ENCODE measurements at places on chromosomes 2 and 18.

DNA sequence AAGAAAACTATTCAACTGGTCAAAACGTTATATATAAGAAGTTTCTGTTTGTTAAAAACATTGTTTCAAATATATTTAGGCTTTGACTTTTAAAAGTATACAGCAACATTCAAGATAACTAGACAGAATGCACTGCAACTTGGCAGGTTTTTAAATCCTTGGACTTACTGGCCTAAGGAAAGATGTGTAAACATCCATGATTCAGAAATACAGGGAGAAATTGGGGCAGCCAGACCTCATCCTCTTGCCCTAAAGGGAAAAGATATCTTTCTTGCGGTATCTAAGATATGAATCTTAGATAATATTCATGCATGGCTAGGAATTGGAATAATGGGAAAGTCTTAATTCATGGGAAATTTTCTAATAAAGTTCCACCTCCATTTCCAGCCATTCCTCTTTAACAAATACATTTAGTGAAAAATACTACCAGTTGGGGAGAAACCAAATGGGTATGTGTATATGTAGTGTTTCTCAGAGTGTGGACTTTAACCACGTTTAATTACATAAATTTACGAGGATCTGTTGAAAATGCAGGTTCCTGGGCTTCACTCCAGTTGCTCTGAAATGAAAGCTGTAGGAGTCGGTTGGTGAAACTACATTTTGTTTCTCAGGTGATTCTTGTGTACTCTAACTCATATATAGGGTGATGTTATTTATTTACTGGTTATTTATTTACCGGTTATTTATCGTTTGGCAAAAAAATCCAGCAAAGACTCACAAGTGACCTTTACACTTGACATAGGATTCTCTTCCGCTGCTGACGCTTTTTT is 587 bp upstream of the TANK start:
- no peak for DNase-seq

GRCh38 chr2:109393662-109393972 is 220.1 kb downstream of the SEPTIN10 start:
- no peak for DNase-seq

- no peak for DNase-seq
Measured at GRCh38 chr2:27988306-27988705, 97.8 kb downstream of the BABAM2 start.

- DNase-seq: no peak
Measured at GRCh38 chr2:25842155-25842554, 36.1 kb downstream of the ASXL2 start.

DNA sequence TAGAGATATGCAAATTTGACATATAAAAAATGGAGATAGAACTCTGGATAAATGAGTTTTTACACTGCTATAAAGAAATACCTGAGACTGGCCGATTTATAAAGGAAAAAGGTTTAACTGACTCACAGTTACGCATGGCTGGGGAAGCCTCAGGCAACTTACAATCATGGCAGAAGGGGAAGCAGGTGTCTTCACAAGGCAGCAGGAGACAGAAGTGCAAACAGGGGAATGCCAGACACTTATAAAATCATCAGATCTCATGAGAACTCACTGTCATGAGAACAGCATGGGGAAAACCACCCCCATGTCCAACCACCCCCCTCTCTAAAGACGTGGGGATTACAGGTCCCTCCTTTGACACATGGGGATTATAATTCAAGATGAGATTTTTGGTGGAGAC is 1540.2 kb upstream of the SLC39A10 start:
- DNase-seq: no peak

DNA sequence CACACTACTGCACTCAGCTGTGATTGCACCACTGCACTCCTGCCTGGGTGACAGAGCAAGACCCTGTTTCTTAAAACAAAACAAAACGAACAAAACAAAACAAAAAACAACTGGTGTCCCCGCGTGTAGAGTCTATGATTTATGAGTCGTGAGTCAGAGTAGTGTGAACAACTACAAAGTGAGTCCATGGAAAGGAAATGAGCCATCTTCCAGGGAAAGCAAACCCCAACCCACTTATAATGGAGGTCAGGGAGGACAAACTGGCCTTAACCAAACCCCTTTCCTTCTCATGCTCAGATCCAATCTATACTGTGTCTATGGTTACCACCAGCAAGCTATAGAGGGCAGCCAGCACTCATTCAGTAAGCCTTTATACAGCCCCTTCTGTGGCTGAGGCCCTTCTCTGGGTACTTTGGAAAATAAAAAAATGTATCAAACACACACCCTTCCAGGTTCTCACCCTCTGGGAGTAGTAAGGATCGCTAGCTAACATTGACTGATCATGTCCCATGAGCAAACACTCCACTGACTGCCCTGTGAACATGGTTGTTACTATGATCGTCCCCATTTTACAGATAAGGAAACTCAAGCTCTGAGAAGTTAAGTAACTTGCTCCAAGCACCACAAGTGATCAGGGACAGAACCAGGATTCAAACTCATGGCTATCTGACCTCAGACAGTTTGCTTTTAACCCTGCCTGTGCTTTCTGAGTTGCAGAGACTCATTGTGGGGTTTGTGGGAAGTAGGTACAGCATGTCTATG is 24.7 kb upstream of the COLEC12 start:
- no peak for DNase-seq

GRCh38 chr2:20555954-20556353 is 94.9 kb downstream of the HS1BP3 start:
- DNase-seq: no peak

- DNase-seq: peak; percentile 62
Measured at GRCh38 chr2:31413862-31414550, 536 bp downstream of the XDH start.

DNA sequence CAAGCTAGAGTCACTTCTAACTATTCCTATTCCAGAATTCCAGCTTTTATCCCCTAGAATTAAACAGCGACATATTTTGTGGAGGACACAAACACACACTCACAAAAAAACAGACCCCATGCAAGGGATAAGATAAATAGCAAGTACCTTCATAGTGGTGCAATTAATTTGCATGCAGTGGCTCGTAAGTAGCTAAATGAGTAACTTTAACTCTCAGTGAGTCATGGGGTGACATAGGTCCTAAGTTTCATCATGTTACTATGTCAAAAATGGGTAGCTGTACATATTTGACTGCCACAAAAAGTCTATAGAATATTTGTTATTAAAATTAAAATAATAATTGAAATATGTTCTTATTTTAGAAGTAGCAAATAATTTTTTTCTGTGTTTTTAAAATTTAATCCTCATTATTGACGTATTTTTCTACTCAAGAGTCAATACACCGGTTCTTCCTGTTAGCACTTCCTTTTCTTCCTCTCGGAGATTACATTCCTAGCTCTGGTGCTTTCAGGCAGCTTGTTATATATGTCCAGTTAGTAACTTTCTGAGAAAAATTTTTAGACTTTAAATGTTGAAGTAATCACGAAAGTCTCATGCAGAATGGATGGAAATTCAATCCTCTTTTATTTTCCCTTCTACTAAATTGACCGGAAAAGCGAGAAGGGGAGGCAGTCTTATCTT is 247.0 kb downstream of the KCNH7 start:
- DNase-seq: no peak

DNA sequence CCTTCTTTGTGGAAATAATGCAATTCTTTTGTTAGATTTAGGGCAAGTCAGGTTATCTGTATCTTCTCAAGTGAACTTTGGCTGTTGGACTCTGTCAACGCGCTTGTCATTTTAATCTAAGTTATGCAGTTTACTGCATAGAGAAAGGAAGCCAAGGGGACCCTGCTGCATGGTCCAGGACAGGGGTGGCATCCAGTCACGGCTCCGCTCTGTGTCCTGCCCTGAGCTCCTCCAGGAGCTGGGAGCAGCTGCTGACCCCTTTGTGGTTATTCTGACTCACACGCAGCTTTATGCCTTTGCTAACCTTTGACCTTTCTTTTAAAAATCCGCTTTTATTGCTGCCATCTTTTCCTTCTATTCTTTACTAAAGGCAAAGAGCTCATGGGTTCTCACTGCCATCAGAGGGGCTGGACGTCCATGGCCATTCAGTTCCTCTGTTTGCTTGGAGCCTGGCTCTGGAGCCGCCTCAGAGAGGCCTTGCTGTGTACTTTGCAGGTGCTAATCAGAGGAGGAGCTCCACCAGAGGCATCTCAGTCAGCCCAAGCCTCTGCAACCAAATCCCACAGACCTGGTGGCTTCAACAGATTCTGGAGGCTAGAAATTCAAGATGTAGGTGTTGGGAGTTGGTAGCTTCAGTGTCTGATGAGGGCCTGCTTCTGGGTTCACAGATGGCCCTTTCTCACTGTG is 39.3 kb downstream of the SNTG2 start:
- no peak for DNase-seq

DNA sequence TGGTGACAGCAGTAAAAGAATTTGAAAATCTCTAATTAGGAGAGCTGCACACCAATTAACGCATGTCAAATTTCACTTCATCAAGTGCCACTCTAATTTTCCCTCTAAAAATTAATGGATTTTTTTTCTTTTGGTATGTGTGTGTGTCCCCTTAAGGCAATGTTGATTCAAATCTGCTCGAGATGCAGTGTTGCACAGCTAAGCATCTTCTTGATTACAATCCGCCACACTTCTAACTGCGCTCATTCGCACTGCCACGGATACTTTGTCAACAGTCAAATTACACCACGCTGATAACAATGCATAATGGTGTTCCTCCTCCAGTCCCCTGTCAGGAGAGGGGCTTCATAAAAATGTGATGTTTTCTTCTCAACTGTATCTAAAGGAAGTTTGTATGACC is 261.4 kb downstream of the MEIS1 start:
- DNase-seq: no peak

DNA sequence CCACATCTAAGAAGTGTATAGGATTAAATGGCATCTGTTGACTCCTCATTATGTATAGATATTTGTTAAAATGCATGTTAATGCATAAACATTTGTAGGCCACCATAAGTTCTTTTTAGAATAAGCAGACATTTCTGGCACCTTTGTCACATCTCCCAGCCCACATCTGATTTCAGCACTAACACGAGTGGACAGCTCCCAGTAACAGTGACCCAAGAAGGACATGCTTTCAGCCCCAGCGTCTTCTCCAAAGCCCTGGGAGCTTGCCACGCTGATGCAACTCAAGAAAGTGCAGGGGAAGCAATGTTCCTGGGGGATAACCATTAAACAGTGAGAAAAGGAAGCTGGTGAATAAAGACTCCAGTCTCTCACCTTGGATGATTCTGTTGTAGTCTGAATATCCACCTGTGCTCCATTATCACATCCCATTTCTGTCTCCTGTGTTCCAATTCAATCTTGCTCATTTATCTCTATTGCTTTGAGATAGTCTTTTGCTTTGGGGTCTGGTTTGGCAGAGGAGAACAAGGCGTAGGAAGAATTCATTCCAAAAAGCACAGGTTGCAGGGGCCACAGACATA is 182.6 kb upstream of the THSD7B start:
- peak; percentile 51 for DNase-seq

GRCh38 chr2:110866466-110866865 is 134.1 kb downstream of the ACOXL start:
- DNase-seq: no peak

- DNase-seq: no peak
Measured at GRCh38 chr2:3470856-3471737, 48.2 kb downstream of the ADI1 start.

DNA sequence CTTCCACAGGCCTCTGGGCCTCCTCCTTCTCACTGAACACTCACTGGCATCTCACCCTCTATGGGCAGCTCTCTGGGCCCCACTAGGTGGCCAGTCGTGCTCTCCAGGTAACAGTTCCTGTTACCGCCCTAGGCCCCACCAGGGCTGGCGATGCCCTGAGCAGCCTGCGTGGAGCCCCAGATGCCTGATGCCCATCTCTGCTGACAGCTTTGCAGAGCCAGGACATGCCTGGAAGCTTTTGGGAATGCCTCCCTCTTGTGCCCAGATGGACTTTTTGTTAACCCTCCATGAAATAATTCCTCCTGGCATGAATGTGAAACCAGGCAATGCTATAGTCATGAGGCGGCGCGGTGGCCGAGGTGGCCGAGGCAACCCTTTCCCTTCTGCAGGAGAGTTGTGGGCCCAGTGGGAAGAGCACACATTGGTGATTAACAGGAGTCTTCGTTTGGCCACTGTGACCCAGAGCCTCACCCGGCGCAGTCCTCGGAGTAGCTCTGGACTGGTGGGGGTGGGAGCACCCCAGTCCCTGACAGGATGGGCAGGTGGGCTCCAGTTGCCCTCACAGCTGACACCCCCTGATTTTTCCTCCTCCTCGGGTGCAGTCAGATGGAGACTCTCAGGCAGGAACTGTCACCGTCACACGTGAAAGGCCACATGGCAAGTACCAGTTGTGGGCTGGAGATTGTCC is 80.0 kb downstream of the SH3BP4 start:
- DNase-seq: no peak

GRCh38 chr2:213863541-213863940 is 547.3 kb upstream of the VWC2L start:
- no peak for DNase-seq

DNA sequence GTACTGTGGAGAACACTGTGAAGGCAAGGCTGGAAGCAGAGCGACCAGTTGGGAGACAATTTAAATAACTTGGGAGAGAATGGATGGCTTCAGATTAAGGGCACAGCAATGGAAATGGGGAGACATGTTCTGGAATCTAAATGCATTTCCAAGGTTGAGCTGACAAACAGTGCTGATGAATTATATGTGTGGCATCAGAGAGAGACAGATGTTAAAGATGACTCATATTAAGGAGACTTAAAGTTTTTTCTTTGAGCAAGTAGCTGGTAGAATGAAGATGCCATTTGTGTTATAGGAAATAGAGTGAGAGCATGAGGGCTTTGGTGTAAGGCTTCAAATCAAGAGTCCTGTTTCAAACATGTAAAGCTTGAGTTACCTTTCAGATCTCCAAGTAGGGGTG is 441.8 kb downstream of the SETBP1 start:
- DNase-seq: no peak

GRCh38 chr2:191462370-191462769 is 215.6 kb upstream of the NABP1 start:
- DNase-seq: no peak

- DNase-seq: no peak
Measured at GRCh38 chr2:207513551-207514257, 16.1 kb upstream of the CREB1 start.

DNA sequence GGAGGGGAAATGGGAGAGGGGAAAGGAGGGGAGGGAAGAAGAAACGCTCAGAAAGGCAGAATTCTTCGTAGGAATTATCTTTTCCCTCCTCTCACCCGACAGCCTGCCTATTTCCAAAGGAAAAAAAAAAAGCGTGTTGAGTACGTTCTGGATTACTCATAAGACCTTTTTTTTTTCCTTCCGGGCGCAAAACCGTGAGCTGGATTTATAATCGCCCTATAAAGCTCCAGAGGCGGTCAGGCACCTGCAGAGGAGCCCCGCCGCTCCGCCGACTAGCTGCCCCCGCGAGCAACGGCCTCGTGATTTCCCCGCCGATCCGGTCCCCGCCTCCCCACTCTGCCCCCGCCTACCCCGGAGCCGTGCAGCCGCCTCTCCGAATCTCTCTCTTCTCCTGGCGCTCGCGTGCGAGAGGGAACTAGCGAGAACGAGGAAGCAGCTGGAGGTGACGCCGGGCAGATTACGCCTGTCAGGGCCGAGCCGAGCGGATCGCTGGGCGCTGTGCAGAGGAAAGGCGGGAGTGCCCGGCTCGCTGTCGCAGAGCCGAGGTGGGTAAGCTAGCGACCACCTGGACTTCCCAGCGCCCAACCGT is at the start of gene GAD1:
GAD1 (plus strand) TSS at position 384 of the 589 bp plus-strand sequence. CDS start 1,705 bp downstream, outside the sequence.
- peak; percentile 78 for DNase-seq

All from RPMI8226 (cell line).